ENCODE measurements at places on chromosomes 13 and 19.

- DNase-seq = no peak
These were observed 97.8 kb upstream of the UBL3 start for GRCh38 chr13:29948244-29948643.

DNA sequence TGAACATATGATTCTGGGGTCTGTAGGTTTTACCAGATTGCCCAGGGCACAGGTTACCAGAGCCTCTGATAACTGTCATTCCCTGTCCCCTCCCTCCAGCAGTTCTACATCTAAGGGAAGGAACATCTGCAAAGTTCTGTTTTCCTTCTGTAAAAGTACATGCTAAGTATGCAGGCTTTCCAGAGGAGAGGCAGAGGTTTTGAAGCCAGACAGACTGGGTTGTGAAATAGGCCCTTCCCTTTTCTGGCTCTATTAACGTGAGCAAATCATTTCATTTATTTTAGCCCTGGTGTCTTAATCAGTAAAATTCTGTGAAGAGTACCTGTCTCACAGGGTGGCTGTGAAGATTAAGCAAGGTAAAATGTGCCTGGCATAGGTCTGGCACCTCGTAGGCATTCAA lies 66.1 kb upstream of the C1QTNF9 start:
- DNase-seq = no peak

- no peak for DNase-seq
These were observed 7.2 kb downstream of the CARS2 start for GRCh38 chr13:110698689-110699088.

DNA sequence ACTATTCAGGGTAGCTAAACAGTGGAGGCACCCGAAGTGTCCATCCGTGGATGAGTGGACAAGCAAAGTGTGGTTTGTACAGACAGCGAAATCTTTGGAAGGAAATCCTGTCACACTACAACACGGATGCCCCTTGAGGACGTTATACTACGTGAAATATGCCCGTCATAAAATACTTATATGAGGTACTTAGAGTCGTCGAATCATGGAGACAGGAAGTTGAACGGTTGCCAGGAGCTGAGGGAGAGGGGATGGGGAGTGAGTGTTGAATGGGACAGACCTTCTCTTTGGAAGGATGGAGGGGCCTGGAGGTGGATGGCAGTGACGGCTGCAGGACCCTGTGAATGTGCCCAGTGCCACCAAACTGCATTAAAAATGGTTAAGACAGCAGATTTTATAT lies 11.6 kb downstream of the ATP4B start:
- no peak for DNase-seq

DNA sequence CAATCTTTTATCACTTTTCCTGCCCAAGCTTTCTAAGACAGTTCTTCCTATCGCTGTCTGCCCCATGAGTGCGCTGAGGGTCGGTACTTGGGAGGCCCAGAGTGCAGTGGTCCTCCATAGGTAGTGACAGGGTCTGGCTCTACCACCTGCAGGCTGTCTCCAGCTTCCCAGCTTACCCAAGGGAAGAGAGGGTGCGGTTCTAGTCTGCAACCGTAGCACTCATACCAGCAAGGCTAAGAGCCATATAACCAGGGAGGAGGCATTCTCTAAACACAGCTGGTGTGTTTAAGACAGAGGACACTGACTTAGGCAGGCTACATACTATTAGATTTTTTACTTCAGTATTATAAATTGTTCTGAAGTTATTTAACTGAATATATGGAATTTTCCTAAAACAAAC lies 8.2 kb downstream of the PROZ start:
- DNase-seq = no peak

- DNase-seq = no peak
These were observed 129.8 kb downstream of the DLEU7 start for GRCh38 chr13:50713523-50714248.

DNA sequence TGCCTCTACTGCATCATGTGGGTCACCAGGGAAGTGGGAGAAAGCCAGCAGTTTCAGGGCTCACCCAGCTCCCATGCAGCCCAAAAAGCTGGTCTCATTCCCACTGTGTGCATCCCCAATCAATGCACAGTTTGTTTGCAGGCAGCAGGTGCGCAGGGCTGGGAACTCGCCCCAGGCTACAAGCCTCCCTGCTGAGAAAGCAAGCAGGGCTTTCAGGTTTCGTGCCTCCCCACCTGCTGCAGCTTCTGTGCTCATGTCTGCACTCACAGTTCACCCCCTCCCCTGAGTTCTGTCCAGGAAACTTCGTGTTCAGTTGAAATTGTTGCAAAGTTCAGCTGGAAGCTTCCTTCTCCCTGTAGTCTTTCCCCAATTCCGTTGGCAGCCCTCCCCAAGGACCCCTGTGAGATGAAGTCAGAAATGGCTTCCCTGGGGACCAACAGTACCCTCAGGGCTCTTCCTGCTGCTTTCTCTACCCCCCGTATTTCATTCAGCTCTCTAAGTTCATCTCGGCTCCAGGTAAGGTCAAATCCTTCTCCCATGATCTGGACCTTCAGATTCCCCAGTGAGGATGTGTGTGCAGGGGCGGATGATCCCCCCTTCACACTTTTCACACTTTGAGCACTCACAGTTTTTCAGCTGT lies 10.3 kb upstream of the KLK3 start:
- no peak for DNase-seq

DNA sequence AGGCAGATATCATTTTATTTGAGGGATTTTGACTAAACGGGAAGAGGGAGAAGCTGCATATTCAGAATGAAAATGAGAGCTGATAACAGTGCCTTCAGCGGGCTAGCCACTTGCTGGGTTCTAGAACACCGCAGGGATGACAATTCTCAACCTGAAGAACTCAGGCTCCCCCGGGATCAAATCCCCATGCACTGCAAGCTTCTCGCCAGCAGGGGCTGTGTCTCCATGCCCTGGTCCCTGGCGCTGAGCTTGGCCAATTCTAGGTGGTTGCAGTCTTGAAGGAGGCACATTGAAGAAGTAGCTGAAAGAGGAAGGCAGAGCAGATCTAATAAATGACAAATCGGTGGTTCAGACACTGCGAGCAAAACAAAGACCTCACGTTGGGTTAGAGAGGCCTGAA lies 128.7 kb downstream of the UQCRFS1 start:
- no peak for DNase-seq

- no peak for DNase-seq
These were observed 1.8 kb downstream of the RAP2A start for GRCh38 chr13:97435794-97436193.

- DNase-seq = no peak
These were observed 59.4 kb upstream of the WASF3 start for GRCh38 chr13:26497968-26498511.

GRCh38 chr19:41694196-41694595 lies 6.1 kb upstream of the CEACAM7 start:
- DNase-seq = no peak

DNA sequence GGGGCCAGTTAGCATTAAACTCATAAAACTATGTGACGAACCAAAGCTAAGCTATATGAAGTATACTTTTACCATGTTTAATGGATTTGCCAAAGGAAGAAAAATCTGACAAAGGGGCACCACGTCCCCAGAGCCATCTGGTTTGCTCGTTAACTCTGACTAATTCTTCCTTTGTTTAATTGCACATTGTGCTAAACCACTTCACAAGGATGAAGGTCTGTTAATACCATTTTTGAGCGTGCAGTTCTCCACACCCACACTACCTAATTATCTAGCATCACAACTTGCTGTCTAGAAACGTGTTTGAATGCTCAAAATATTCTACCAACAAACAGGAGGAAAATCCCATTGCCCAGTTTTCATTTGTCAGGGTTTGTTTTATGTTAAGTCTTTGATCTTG lies 74.8 kb downstream of the COL4A1 start:
- DNase-seq = no peak

- DNase-seq = no peak
These were observed 290.1 kb downstream of the FOXO1 start for GRCh38 chr13:40376296-40376849.

- no peak for DNase-seq
These were observed 10.0 kb downstream of the KCNC3 start for GRCh38 chr19:50319156-50319555.

DNA sequence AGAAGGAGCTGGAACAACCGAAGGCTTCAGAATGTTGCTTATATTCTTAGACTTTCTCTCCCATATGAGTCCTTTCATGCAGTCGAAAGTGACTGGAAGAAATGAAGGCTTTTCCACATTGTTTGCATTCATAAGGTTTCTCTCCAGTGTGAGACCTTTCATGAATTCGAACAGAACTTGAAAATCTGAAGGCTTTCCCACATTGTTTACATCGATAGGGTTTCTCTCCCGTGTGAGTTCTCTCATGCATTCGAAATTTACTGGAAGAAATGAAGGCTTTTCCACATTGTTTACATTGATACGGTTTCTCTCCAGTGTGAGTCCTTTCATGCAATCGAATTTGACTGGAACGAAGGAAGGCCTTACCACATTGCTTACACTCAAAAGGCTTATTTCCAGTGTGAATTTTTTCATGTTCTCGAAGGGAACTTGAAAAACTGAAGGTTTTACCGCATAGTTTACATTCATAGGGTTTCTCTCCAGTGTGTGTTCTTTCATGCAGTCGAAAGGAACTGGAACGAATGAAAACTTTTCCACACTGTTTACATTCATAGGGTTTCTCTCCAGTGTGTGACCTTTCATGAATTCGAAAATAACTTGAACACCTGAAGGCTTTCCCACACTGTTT lies 21.5 kb downstream of the ZNF14 start:
- DNase-seq = no peak

DNA sequence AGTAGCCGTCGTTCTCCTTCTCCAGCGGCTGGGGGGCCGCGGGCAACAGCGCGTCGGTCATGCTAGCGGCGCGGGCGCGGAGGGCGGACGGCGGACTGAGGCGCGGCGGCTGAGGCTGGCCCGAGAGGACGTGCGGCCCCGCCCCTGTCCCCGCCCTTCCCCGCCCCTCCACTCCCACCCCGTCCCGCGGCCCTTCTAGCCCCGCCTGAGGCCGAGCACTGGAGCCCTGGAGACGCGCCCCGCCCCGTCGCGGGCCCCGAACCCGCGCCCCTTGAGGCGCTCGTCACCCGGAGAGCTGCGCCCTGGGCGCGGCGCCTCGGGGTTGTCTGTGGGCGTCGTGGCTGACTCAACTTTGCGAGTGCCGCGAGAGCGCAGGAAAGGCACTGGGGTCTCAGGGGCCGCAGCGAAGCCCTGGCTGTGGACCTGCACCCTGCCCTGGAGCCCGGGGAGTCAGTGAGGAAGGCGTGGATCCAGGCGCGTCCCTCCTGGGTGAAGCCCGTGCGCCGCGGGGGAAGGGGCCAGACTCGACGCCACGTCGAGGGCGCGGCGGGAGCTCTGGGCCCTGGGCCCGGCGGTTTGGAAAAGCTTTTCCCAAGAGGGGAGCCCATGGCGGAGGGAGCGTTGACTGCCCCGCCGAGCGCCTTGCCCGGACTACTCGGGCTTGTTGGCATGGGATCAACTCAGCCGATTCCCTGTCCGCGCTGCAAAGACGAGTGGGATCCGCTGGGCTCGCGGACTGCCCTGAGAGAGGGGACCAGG lies at the start of gene RHPN2:
RHPN2 (minus strand) TSS at position 97 of the 759 bp plus-strand sequence; CDS start at position 61, 36 bp downstream.
- no peak for DNase-seq

GRCh38 chr19:55484593-55485438 lies at the start of gene NAT14:
TSS of gene NAT14 (plus strand) at chr19:55485188. CDS start at chr19:55485709, 521 bp downstream.
- DNase-seq = no peak

DNA sequence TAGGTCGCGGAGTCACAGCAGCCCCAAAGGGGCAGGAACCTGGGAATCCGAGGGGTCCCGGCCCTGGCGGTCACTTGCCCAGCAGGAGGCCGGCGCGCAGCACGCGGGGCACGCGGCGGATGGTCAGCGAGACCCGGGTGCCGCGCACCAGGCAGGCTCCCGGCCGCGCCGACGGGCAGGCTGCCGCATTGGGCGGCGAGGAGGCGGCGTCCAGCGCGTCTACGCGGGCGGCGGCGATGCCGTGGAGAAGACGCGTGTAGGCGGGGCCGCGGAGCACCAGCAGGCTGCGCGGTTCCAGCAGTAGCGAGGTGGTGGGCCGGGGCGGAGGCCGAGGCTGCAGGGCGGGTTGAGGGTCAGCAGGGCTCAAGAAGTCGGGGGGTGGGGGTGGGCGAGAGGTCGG lies 607 bp upstream of the SYNE4 start:
- no peak for DNase-seq

- DNase-seq = no peak
These were observed 509 bp downstream of the TPP2 start for GRCh38 chr13:102597029-102597961.

DNA sequence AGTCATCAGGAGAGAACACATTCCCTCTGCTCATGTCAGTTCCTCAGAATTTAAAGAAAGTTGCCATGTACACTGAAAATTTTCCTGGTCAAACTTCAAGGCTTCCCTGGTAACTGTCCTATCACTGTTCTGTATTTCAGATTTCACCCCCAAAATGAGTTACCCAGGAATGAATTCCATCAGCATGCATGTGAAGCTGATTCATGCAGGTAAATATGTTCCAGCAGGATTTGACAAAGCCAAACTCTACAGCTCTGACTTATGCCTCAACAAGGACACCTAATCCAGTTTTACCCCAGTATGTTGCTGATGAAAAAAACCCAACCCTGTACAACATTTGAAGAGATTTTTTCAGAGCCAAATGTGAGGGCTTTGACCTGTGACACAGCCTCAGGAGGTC lies 21.5 kb downstream of the LIG4 start:
- peak; percentile 54 for DNase-seq

DNA sequence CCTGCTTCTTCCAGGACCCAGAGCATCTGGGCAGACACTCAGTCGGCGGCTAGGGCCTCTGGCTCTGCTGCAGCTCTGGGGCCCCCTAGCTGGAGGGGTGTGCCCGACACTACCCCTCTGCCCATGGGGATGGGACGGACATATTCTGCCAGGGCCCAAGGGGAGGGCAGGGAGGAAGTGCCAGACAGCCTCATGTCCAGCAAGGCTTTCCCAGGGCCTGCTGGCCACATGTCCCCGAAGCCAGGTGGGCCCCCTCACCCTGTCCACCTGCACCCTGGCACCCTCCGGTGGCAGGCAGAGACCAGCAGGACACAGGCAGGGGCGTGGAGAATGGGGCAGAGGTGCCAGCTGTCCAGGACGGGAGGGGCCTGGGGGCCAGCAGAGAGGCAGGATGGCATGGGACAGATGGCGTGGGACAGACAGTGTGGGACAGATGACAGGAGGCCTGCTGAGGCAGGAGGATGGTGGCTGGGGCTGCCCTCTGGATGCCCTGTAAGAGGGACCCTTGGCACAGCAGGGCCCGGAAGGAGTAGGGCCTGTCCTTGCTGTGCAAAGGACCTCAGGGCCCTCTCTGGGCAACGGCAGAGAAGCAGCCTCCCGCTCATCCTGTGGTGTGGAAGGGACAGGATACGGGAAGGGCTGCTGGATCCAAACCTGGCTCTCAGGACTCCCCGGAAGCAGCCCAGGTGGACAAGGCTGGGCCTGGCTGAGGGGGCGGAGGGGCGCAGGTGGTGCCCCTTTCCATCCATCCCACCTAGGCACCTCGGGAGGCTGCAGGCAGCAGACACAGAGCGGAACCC lies 29.1 kb downstream of the CEBPG start:
- DNase-seq = no peak

GRCh38 chr13:26656919-26657318 lies 99.4 kb downstream of the WASF3 start:
- DNase-seq = no peak

Measured in keratinocyte (primary cell).